ENCODE measurements at places on chromosomes 11 and 22.

DNA sequence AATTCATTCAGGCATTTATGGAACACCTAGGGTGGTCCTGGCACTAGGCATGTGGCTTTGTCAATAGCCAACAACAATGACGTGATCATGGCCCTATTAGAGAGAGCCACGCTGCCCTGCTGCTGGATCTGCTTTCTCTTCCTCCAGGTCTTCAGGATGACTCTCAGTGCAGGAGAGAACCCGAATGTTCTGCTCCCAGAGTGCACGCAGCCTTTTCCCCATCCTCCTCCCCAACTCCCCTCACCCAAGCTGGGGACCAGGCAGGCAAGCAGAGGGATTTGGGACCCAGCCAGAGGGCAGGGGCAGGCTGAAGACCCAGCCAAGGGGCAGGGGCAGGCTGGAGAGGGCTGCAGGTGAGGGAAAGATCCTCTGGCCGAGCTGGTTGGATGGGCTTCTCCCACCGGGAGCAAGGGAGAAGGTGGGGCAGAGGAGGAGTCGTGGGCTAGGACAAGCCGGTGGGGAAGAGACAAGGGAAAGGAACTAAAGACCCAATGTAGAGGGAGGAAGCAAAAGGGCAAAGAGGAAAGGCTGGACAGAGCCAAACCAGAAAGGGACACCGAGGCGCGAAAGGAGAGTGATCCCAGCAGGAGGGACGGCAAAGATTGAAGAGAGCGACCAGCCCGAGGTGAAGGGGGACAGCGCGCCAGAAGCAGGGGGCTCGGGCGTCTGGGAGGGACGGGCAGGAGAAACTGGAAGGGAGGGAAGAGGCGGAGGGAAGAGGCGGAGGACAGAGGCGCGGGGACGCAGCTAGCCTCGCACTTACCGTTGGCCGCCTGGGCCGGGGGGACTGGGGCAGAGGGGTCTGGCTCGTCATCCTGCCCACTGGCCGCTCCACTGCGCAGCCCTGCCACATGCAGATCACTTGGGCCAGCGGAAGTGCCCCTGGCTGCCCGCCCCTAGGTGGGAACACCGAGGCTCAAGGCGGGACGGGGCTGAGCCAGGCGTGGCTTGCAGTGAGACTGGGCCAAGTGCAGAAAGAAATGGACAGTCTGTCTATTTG lies at the start of gene KCTD14:
Gene KCTD14, minus strand, starts transcription at position 880 of the 1,000 bp plus-strand sequence. Its CDS starts 27 bp downstream, at position 853.
- DNase-seq = no peak

DNA sequence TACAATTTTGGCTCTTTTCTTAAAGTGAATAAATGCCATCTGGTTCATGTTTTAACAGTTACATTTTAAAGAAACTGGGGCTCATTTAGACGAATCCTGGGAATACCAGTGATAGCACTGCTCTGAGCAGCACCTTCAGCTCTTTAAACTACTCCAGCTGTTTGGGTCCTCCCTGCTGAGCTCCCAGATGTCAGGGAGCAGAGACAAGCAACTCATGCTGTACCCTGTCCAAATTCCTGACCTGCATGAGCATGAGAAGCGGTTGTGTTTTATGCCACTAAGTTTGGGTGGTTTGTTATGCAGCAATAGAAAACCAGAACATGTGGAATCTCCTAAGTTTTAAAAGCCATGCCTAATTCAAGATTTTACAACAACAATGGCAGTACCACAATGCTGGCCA lies 90.0 kb downstream of the FDX1 start:
- DNase-seq = no peak

DNA sequence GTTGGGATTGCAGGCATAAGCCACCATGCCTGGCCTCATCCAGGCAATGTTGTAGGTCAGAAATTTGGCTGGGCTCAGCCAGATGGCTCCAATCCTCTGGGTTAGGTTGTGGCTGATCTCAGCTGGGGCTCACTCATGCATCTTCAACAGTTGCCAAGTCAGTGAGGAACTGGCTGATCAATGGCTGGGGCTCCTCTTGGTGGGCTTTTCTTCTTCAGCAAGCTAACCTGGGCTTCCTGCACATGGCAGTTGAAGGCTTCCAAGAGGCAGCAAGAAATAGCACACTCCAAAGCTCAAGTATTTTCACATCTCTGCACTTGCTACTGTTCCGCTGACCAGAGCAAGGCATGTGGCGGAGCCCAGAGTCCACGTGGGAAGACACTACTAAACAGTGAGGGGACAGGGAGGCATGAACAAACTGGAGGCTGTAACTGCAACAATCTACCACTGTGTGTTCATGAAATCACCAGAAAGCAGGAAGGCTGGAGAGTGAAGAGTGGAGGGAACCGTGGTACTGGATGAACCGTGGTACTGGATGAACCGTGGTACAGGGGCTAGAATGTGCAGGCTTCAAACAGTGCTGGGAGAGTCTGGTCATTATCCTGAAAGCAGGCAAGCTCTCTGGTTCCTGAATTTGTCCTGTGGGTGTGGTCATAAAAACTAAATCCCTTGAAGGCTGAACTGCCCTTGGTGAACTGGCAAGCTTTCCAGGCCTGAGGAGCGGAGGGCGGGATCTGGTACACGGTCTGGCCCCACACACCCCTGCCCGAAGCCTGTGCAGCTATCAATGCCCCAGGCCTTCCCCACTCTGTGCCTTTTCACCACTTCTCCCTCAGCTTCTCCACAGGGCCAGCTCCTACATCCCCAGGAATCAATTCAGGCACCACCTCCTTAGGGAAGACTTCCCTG lies 20.2 kb downstream of the CHST1 start:
- DNase-seq = no peak

- DNase-seq = no peak
Observed at GRCh38 chr22:41758231-41758630, 42.2 kb upstream of the CCDC134 start.

- DNase-seq = no peak
Observed at GRCh38 chr11:14422052-14422813, 63.2 kb upstream of the RRAS2 start.

GRCh38 chr22:31120642-31121041 lies 2.1 kb upstream of the INPP5J start:
- no peak for DNase-seq

- no peak for DNase-seq
Observed at GRCh38 chr11:57073128-57073527, 84.4 kb downstream of the OR5AK2 start.

DNA sequence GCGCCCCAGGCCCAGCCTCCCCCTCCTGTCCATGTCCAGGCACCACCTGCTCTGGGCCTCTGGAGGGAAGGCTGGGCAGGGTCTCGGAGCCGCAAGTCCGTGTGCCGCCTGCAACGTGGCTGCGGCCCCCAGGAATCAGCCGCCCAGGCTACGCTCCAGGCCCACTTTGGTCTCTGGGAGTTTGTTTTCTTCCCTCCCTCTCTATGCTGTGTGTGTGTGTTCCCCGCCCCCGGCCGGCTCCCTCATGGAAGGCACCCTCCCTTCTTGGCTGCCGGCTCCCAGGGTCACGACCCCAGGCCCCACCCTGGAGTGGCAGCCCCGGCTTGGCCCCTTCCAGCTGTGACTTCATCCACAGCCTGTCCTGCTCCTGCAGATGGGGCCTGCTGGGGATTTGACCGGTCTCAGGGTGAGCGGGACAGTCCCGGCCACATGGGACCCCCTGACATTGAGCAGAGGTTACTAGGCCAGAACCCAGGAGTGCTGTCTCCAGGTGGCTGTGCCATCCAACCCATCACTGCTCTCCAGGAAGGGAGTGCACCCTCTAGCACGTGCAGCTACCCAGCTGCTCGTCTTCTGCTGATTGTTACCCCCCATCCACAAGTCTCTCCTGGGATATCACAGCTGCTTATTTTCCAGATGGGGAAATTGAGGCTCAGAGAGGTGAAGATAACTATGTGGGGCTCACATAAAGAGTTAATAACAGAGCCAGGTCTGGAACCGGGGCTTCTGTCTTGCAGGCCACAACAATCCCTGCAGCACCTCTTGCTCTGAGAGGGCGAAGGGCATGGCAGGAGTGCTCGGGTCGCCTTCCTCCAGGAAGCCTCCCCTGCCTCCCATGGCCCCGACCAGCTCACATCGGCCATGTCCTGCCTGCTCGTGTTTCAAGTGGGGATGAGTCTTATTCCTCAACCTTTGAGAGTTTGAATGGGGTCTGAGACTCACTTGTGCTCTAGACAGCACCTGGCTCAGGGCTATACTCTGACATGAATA lies 2.8 kb upstream of the LIF start:
- no peak for DNase-seq

DNA sequence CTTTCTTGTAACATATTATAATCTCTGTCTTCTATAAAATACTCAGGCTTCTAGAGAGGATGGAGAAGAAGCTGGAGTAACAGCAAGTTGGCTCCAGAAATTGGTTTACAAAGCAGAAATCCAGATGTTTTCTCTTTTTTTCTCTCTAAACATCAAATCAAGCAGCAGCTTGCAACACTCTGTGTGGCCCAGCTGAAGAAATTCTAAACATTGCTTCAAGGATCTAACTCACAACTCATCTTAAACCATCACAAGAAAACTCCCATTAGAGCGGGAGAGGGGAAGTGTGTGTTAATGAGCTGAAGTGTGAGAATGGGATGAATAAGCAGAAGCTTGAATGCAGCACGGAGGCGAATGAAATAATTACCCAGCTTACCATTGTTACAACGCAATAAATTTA lies 146.5 kb downstream of the OPCML start:
- no peak for DNase-seq

GRCh38 chr11:60985501-60985900 lies 14.0 kb downstream of the CD6 start:
- DNase-seq = no peak

- DNase-seq = no peak
Observed at GRCh38 chr22:32534252-32535235, 59.9 kb downstream of the FBXO7 start.
